ENCODE measurements at places on chromosomes 2 and 18.
A peak's percentile ranks its signal among the peaks of the same experiment; 100 is the strongest.

- no peak for DNase-seq
Measured at GRCh38 chr2:213627835-213628460, 343.7 kb downstream of the SPAG16 start.

DNA sequence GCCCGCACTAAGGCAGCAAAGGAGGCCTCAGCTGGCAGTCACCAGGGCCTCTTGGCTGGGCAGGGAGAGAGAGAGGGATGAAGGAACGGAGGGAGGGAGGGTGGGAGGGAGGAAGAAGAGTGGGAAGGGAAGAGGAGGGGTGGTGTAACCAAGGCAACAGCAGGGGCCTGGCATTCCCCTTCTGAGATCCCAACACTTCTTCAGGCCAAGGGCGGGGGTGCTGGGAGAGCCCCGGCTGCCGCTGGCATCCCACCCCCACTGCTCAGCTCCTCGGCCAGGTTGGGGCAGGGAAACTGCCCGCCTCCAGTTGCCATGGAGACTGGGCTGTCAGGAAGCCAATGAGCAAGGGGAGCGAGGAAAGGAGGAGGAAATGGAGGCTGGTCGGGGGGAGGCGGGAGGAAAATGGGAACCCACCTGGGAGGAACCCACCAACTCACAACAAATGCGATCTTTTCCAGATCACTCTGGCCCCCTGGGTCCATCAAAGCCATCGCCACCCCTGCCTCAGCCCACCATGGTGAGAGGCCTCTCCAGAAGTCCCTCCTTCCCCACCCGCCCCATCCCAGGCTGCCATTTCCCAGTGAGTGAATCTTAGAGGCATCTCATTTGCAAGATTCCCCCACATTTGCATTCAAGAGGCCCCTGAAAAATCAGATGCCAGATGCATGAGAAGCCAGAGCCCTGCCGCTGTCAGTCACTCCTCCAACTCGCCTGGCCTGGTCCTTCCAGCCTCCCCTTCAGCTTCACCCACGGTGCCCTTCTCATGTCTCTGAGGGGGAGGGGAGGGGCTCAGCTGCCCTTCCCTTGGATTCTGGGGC is 12.4 kb downstream of the SH2D6 start:
- DNase-seq = peak; percentile 33

DNA sequence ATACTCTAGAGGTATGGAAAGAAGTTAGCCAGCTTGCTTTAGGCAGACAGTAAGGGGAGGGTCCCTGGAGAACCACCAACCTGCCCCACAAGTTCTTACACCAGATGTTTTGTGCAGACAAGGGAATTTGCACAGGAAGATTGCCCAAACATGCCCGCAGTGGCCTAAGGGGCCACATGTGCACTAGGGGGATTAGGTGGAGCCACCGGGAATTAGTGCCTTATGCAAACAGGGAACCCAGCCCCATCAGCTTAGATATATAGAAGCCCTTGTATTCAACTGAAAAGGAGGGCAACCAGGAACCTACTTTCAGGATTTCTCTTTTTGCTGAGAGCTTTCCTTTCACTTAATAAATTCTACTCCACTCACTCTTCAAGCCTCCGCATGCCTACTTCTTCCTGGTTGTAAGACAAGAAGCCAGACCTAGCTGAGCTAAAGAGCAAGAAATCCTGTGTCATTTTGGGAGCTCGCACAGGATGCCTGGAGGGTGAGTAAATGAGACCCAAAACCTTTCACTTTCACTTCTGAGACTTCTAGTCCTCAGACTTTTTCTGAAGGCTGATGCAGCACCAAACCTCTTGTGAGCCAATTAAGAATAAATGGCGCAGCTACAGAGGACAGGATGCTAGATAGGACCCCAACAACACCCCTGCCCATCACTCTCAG is 146.3 kb downstream of the GCA start:
- no peak for DNase-seq

DNA sequence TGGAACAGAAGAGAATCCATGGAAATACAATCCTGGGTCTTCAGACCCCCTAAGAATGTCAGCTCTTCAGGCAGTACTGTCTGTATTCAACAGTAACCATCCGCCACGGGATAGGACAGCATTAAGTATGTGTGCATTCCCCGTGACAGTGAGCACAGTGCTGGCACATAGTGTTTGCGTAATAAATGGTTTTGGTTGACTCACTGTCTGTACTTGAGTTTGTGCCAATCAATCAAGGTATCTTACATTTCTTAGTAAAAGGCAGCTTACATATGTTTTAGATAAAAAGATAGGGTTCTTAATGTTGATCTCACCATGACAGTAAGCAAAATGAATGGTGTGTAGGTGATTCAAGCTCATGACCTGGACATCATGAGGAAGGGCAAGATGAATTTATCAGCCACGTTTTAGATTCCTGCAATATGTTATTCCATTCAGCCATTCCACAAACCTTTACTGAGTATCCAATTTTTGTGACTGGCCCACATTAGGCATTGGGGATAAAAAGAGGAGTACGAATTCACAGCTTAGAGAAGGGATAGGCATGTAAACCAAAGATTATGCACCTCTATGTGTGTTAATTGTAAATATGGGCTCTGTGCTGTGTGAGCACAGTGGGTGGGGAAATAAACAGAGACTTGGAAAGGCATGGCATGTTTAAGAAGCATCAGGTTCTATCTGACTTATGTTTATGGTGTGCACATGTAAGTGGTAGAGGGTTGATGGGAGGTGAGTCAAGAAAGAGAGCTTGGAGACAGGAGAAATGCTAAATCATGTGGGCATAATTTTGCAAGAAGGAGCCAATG is 258.8 kb downstream of the SLC8A1 start:
- DNase-seq = no peak

DNA sequence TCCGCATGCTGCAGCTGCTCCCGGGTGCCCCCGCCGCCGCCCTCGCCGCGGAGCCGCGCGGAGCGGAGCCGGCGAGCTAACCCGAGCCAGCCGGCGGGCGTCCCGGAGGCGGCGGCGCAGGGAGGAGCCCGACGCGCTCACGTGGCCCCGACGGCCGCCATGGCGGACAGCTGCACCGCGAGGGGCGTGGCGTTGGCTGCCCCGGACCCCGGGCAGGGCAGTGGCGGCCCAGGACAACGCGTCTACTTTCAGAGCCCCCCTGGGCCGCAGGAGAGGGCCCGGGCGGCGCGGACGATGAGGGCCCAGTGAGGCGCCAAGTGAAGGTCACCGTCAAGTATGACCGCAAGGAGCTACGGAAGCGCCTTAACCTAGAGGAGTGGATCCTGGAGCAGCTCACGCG is 30.0 kb upstream of the CCNYL1 start:
- no peak for DNase-seq

GRCh38 chr2:143087033-143087432 is 42.2 kb upstream of the ARHGAP15 start:
- no peak for DNase-seq

- no peak for DNase-seq
Measured at GRCh38 chr2:239264838-239265651, 135.8 kb downstream of the HDAC4 start.

DNA sequence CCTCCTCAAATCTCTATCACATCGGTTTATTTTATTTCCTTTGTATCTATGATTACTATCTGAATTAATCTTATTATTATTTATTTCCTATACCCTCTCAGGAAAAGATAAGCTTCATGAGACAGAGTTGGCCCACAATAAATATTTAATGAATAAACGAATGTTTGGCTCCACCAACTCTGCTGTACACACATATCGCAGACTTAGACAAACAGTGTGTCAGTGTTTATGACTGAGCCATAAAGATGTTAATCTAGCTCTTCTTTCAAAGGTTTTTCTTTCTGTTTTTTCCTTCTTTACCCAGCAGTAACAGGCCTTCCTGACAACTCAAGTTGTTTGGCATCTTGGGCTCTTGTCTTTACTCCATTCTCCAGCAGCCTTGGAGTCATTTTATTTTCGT is 329.5 kb downstream of the CDH2 start:
- DNase-seq = no peak

DNA sequence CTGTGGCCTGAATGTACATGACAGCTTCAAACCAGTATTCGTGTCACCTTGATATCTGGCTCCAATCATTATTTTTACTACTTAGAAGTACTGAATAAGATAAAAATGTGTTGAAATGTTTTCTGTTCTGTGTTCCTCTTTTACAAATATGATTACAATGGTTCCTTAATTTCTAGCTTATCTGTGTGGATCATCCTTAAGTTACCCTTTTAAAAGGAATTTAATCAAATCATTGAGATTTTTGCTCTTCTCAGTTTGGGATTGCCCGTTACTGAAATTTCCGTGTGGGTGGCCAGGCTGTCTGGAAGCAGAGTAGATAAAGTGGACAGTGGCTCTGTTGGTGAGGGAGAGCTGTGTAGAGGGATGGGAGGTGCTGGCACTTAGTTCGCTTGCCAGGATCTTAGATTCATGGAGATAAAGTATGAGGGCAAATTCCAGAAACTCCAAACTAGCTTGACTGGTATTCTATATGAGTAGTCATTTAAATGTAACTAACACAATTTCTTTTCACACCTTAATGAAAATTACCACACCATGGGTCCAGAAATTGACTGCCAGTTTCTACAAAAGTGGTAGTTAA is 27.4 kb upstream of the SAG start:
- DNase-seq = no peak

DNA sequence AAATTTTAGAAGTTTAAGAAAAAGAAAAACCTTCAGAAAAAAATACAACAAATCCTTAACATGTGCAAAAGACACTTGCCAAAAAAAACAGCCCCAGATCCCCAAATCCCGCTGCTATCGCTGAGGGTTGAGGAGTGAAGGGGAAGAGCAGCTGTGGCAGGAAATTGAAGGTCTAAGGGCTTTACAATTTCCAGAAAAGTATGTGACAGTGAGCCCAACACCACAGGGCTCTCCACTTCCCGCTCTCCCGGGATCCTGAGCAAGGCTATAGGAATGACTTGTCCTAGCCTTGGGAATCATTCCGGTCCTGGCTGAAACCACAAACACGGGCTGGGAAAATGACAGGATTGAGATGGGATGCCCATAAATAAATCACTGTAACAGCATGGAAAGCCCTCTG is 191.4 kb downstream of the TMEM163 start:
- DNase-seq = no peak

GRCh38 chr2:240764605-240765004 is 55.4 kb downstream of the KIF1A start:
- no peak for DNase-seq

- DNase-seq = no peak
Measured at GRCh38 chr2:161044095-161044865, 115.9 kb upstream of the TANK start.

DNA sequence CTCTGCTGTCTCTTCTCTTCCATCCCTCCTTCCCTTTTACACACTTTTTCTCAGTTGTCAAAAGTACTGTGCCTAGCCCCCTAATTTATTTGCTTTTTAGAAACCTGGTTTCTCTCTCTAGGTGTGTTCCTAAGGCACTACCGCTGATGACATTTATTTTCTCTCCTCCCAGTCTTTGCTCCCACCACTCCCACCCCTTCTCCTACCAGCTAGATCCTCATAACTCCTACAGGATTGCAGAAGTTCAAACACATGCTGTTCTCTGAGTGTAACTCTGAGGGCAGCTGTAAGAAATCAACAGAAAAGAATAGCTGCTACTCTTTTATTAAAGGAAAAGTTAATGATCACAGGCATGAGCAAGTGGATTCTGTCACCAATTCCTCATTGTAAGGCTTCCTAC is 22.3 kb upstream of the LRRTM1 start:
- DNase-seq = no peak

GRCh38 chr2:126999106-126999756 is 100.5 kb downstream of the TEX51 start:
- no peak for DNase-seq

DNA sequence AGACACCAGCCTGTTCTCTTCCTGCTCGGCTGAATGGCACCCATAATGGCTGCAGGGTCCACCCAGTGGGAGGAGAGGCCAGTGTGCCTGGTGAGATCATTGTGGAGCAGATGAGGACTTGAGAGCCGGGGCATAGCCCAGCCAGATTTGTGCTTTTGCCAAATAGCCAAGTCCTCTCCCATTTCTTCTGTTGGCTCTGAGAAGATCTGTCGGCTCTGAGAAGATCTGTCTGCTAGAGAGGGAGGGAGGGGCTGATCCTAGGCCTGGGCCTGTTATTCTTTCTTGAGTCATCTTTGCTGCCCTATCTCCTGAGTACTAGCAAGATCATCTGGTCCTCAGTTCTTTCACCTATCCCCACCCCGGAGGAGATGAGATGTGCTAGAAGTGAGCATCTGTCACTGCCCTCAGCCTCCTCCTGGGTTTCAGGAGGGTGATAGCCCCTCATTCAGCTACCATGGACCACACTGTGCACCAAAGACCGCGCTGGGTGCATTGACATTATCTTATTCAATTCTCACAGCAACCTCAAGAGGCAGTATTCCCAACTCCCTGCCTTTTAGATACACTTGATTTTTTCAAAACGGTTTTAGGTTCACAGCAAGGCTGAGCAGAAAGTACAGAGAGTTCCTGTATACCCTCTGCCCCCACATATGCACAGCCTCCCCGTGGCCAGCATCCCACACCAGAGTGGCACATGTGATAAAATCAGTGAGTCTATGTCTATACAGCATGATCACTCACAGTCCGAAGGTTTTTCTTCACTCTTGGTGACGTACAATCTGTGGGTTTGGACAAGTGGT is 98.6 kb downstream of the CAPN13 start:
- no peak for DNase-seq

DNA sequence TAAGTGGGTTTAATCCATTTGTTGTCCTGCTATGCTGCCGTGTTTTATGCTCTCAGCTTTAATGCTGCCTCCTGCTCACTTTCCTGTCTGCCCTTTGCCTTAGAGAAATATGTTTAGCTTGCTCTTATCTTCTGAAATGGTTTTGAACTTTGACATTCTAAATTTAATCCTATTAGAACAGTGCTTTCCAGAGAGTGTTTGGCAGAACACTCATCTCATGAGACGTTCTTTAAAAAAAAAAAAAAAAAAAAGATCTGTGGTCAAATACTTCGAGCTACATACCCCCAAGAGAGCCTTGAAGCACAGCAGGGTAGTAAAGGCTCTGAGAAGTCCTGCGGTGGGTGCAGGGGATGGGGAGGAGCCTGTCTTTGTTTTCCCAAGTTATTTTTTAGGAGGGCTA is 161.3 kb downstream of the SPP2 start:
- no peak for DNase-seq

GRCh38 chr2:210267698-210268097 is 42.5 kb upstream of the ACADL start:
- no peak for DNase-seq

- DNase-seq = no peak
Measured at GRCh38 chr18:22613788-22614187, 196.1 kb upstream of the CTAGE1 start.

DNA sequence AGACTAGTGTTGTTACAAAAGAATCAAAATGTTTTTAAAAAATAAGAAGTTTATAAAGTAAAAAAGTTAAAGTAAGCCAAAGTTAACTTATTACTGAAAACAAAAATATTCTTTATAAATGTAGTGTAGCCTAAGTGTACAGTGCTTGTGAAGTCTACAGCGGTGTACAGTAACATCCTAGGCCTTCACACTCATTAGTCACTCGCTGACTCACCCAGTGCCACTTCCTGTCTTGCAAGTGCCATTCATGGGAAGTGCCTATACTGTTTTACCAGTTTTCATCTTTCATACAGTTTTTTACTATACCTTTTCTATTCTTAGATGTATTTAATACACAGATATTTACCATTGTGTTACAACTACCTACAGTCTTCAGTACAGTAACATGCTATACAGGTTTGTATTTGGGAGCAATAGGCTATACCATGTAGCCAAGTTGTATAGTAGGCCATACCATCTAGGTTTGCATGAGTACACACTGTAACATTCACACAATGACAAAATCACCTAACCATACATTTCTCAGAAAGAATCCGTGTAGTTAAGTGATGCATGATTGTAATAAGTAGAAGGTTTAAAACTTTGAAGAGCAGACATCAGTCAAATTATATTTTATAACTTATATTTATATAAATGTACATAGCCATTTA is 13.4 kb downstream of the SERPINB7 start:
- DNase-seq = no peak

- no peak for DNase-seq
Measured at GRCh38 chr2:190169221-190170072, 106.9 kb upstream of the MSTN start.
